Thymus (tissue), 14 donors: ENCODE measurements at places on chromosomes 6 and 20. TPM values are rescaled to one million over a fixed set of nuclear protein-coding genes. Genes with fewer than 3 reads are reported as not detected.
A peak's percentile ranks its signal among the peaks of the same experiment; 100 is the strongest.

Gene CLIC1
- total RNA-seq = 431 TPM

Gene ZNF334
- total RNA-seq = 3.8 TPM

GRCh38 chr20:62711703-62712101 is 3.1 kb downstream of the NTSR1 start:
- DNase-seq = no peak

DNA sequence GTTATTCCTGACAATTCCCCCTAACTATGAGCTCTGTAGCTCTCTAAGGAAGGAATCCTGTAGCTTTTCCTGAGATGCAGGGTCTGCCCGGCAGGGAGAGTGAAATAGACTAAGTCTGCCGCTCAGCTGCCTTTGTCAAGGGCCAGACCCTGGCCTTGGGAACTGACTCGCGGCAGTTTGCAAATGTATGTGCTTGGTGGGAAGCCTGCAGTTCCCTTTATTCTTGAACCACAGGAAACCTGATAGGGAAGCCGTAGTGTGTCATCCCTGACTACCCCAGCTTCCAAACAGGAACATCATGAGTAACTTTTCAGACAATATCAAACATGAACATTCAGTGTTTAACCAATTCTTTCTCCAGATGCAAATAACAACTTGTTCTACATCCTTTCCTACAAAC is 78.7 kb upstream of the IFNGR1 start:
- no peak for DNase-seq

DNA sequence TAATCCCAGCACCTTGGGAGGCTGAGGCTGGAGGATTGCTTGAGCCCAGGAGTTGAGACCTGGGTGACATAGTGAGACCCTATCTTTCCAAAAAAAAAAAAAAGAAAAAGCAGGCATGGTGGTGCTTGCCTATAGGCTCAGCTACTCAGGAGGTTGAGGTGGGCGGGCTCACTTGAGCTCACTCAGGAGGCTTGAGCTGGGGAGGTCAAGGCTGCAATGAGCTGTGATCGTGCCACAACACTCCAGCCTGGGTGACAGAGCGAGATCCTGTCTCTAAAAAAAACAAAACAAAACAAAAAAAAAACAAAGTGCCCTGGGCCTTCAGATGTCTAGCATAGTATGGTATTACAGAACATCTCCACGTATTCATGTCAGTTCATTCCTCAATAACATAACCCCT is 42.9 kb downstream of the ZFAND3 start:
- no peak for DNase-seq

- no peak for DNase-seq
Measured at GRCh38 chr20:62423326-62423706, 4.0 kb downstream of the RBBP8NL start.

DNA sequence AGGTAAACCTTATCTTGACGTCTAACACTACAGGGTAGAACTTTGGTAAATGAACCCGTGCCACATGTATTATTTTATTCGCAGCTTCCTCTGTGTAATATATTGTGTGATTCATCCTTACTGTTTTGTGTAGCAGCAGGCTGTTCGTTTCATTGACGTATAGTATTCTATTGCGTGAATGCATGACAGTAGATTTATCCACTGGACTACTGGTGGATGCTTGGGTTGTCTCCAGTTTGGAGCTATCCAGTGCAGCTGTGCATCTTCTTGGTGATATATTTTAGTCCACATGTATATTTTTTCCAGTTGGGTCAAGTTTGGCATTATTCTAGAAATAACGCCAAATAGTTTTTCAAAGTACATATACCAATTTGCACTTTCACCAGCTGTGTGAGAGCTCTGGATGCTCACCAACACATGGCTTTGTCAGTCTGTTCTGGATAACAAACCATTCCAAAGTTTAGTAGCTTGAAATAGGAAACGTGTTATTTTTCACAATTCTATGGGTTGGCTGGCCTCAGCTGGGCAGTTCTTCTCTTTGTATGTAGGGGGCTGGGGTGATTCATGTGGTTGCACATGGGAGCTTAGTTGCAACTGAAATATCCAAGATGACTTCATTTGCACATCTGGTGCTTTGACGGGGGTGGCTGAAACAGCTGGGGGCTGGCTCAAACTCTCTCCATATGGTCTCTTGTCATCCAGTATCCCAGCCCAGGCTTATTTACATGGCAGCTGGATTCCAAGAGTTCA is 9.3 kb downstream of the ECT2L start:
- no peak for DNase-seq

GRCh38 chr6:113873043-113873667 is 16.0 kb downstream of the MARCKS start:
- peak; percentile 49 for DNase-seq

- no peak for DNase-seq
Measured at GRCh38 chr6:162343936-162344645, 383.5 kb downstream of the PRKN start.

DNA sequence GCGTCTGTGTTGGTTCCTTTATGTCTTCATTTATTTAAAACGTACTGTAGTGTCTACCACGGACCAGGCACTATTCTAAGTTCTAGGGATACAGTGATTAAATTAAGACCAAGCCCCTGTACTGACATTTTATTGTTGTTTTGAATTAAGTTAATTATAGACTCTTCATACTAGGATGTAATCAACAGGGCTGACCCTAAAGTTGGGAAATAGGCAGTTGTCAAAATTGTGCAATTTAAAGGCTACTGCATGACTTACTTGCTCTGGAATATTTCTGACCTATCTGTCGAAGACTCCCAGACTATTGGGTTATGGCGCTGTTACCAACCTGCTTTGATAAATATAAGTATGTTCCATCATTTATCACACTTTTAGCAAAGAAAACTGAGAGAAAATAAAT is 6.7 kb downstream of the MYO6 start:
- no peak for DNase-seq

DNA sequence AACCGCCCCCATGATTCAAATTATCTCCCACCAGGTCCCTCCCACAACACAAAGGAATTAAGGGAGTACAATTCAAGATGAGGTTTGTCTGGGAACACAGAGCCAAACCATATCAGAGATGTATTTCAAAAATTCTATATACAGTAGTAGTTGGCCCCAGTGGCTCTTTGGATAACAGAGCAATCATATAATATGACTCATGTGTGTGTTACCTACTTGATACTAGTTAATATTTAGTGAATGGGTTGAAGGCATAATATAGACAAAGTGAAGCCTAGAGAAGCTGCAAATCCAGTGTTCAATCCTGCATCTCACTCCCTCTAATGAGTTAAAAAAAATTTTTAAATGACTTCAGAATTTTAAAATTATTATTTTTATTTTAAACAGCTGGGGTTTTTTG is 43.2 kb downstream of the KAT14 start:
- DNase-seq = no peak
